Right lobe of liver (tissue), 6 donors: ENCODE measurements at places on chromosomes 16 and 17. TPM values are rescaled to one million over a fixed set of nuclear protein-coding genes. Genes with fewer than 3 reads are reported as not detected.
A peak's percentile ranks its signal among the peaks of the same experiment; 100 is the strongest.

KCNH6 gene
- total RNA-seq = not detected

DNA sequence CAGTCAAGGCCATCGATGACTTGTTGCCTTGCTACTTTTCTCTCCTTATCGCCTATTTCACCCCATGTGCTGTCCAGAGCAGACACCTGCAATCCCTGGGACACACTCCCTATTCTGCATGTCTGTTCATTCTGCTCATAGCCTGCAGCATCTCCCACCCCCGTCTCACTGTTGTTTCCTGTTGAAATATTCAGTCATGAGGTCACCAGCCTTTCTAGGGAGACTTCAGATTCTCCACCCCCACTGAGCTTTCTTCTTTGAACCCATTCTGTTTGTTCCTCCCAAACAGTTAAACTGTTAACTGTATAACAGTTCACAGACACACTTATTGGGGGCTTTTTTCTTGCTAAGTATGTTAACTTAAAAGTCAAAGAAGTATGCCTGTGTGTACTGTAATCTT lies 94.4 kb downstream of the AATF start:
- no peaks in the 10 kb centered on the region for H3K27me3 ChIP-seq
- H3K27ac ChIP-seq = no peak overlapping the region
- no peaks in the 10 kb centered on the region for H3K36me3 ChIP-seq
- H3K4me3 ChIP-seq = no peak overlapping the region
- H3K4me1 ChIP-seq = no peaks in the 10 kb centered on the region
- no peak for DNase-seq

GRCh38 chr16:89606006-89606405 lies 7.4 kb upstream of the DPEP1 start:
- no peaks in the 10 kb centered on the region for H3K36me3 ChIP-seq
- H3K27me3 ChIP-seq = no peaks in the 10 kb centered on the region
- DNase-seq = no peak
- H3K4me1 ChIP-seq = no peaks in the 10 kb centered on the region
- no peak overlapping the region for H3K27ac ChIP-seq

GRCh38 chr17:8837563-8838075 lies 29.9 kb downstream of the PIK3R6 start:
- no peak overlapping the region for H3K27ac ChIP-seq
- no peaks in the 10 kb centered on the region for H3K36me3 ChIP-seq
- no peaks in the 10 kb centered on the region for H3K27me3 ChIP-seq
- DNase-seq = peak; percentile 55
- H3K4me1 ChIP-seq = no peaks in the 10 kb centered on the region

- no peaks in the 10 kb centered on the region for H3K36me3 ChIP-seq
- no peak for DNase-seq
- no peak overlapping the region for H3K4me3 ChIP-seq
Observed at GRCh38 chr16:73390491-73390890, 342.6 kb upstream of the ZFHX3 start.
